ENCODE measurements at places on chromosomes 5 and 9. TPM values are rescaled to one million over a fixed set of nuclear protein-coding genes. Genes with fewer than 3 reads are reported as not detected.
A peak's percentile ranks its signal among the peaks of the same experiment; 100 is the strongest.

GRCh38 chr5:154506049-154506715, 28.2 kb upstream of the HAND1 start:
- no peak for DNase-seq
- H3K27ac ChIP-seq: no peak overlapping the region
- H3K4me1 ChIP-seq: no peaks in the 10 kb centered on the region
- H3K4me3 ChIP-seq: no peak overlapping the region

DNA sequence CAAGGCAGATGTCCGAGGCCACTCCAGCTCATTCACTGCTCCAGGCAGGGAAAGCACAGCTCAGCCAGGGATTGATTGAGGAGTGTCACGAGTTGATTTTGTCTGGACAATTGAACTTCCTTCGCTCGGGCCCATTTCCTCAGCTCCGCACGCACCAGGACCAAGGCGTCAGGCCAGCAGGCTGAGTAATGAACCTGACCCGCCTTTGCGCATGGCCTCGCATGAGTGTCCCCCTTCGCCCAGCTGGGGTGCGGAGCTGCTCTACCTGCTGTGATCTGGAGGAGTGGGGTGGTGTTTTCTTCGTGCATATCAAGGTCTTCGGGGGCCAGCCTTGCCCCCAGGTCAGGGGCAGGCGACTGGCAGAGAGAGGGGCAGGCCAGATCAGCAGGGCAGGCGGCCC, 44.0 kb downstream of the VAV2 start:
- H3K27ac ChIP-seq: no peak overlapping the region
- H3K27me3 ChIP-seq: no peaks in the 10 kb centered on the region
- no peaks in the 10 kb centered on the region for H3K36me3 ChIP-seq
- no peak for DNase-seq

GRCh38 chr5:137847687-137848086, 20.0 kb upstream of the MYOT start:
- H3K36me3 ChIP-seq: no peaks in the 10 kb centered on the region
- DNase-seq: no peak
- no peak overlapping the region for H3K4me3 ChIP-seq
- H3K27me3 ChIP-seq: no peaks in the 10 kb centered on the region
- no peaks in the 10 kb centered on the region for H3K4me1 ChIP-seq

- no peak overlapping the region for H3K27ac ChIP-seq
- no peak for DNase-seq
- H3K4me3 ChIP-seq: no peak overlapping the region
- no peaks in the 10 kb centered on the region for H3K27me3 ChIP-seq
- H3K36me3 ChIP-seq: no peaks in the 10 kb centered on the region
These were observed 130.4 kb downstream of the OLFM1 start for GRCh38 chr9:135217836-135218235.

DNA sequence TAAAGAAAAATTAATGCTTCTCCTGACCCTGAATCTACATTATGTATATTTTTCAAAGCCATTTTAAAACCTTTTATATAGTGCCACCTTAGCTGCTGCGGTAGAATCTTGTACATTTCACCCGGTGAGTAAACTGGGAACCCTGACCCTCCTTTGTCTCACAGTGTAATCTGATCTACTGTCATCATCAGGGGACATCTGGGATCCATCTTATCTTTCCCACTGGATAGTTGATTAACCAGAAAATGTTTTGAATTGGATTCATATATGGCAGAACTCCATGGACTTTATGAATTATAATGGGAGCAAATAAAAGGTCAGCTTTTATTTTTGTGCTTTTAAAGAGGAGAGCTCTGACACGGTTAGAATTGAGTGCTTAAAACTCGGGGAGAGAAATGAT, 95.0 kb downstream of the ADAMTSL1 start:
- no peaks in the 10 kb centered on the region for H3K36me3 ChIP-seq
- no peak for DNase-seq
- no peak overlapping the region for H3K4me3 ChIP-seq
- H3K27me3 ChIP-seq: no peaks in the 10 kb centered on the region

DNA sequence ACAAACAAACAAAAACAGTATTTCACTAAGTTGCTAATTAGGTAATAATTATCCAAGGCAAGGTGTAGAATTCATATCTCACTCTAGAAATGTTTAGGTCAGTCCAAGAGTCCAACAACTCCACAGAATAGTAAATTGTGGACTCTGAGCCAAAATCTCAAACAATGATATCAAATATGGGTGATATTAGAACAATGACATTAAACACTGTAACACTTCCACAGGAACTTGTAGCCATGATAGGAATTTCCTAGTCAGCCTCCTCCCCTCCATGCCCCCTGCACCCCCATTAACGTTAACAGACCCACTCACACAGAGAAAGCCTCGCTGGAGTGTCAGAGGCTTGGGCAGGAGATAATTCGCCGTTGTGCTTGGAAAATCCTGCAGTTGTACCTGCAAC, 305.0 kb upstream of the PIK3R1 start:
- no peak for DNase-seq
- H3K27me3 ChIP-seq: no peaks in the 10 kb centered on the region
- no peaks in the 10 kb centered on the region for H3K4me1 ChIP-seq
- H3K4me3 ChIP-seq: no peak overlapping the region
- H3K36me3 ChIP-seq: no peaks in the 10 kb centered on the region

GRCh38 chr5:133396814-133397213, 215.5 kb downstream of the FSTL4 start:
- H3K4me1 ChIP-seq: no peaks in the 10 kb centered on the region
- H3K27me3 ChIP-seq: no peaks in the 10 kb centered on the region
- H3K36me3 ChIP-seq: no peaks in the 10 kb centered on the region
- H3K27ac ChIP-seq: no peak overlapping the region
- no peak for DNase-seq

GRCh38 chr5:163978897-163979296, 473.5 kb downstream of the MAT2B start:
- H3K27me3 ChIP-seq: no peaks in the 10 kb centered on the region
- no peak for DNase-seq
- no peaks in the 10 kb centered on the region for H3K4me1 ChIP-seq
- H3K27ac ChIP-seq: no peak overlapping the region
- H3K4me3 ChIP-seq: no peak overlapping the region
- no peaks in the 10 kb centered on the region for H3K36me3 ChIP-seq

The MAST4 gene
- total RNA-seq: 50.1 TPM

DNA sequence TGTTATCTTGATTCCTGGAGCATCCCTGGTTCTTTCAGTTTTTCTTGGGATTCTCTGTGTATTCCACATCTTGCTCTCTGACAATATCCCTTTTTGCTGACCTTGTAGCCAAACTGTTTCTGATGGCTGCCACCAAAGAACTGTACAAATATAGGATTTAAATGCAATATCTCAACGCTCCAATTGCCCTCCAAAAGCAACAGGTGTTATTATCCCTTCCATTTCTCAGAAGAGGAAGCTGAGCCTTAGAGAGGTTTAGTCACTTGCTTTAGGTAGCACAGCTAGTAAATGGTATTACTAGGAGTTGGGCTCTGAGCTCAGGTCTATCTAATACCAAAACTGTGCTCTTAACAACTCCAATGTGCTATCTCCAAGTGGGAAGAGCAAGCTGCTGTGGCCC, 24.2 kb upstream of the HAND1 start:
- H3K27me3 ChIP-seq: no peaks in the 10 kb centered on the region
- no peak overlapping the region for H3K27ac ChIP-seq
- H3K36me3 ChIP-seq: no peaks in the 10 kb centered on the region
- no peak for DNase-seq
- no peaks in the 10 kb centered on the region for H3K4me1 ChIP-seq
- H3K4me3 ChIP-seq: no peak overlapping the region

The SLC6A7 gene
- 0.16 TPM for total RNA-seq

The CDK9 gene
- total RNA-seq: 63.9 TPM

DNA sequence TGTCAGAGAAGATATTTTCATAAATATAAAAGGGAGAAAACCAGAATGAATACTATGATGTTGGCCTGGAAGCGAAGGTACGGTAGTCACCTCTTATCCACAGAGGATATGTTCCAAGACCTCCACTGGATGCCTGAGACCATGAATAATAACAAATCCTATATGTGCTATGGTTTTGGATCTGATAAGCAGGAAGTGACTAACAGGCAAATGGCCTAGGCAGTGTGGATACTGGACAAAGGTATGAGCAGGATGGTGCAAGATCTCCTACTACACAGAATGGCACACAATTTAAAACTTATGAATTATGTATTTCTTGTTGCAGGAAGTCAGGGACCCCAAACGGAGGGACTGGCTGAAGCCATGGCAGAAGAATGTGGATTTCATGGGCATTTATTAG, 48.2 kb downstream of the ADAMTS12 start:
- no peaks in the 10 kb centered on the region for H3K27me3 ChIP-seq
- no peak for DNase-seq
- H3K36me3 ChIP-seq: no peaks in the 10 kb centered on the region
- H3K27ac ChIP-seq: no peak overlapping the region
- H3K4me1 ChIP-seq: no peaks in the 10 kb centered on the region

- H3K36me3 ChIP-seq: no peaks in the 10 kb centered on the region
- no peaks in the 10 kb centered on the region for H3K27me3 ChIP-seq
- no peak overlapping the region for H3K27ac ChIP-seq
- H3K4me3 ChIP-seq: no peak overlapping the region
- no peak for DNase-seq
These were observed 642.0 kb downstream of the KIF4B start for GRCh38 chr5:155655569-155655968.

GRCh38 chr5:136199408-136199807, 6.4 kb upstream of the SMIM32 start:
- DNase-seq: no peak
- H3K4me1 ChIP-seq: no peaks in the 10 kb centered on the region
- H3K4me3 ChIP-seq: no peak overlapping the region
- H3K36me3 ChIP-seq: no peaks in the 10 kb centered on the region
- no peaks in the 10 kb centered on the region for H3K27me3 ChIP-seq
- no peak overlapping the region for H3K27ac ChIP-seq

The ITGA2 gene
- 33.7 TPM for total RNA-seq

DNA sequence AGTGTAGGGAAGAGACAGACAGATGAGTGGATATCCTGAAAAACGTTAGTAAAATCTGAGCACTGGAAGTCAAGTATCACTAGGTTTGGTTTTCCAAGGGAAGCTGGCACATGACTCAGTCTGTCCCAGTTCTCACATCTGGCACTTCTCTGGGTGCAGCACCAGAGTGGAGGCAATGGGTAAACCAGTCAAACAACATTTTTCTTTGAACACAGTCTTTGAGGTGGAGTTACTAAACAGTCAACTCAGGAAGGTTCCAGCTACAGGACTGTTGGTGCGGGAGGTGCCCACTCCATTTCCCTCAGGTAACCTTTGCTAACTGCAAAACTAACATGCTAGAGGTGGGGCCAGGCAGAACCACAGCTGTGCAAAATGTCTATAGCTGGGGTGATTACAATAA, 301.4 kb upstream of the RFX3 start:
- no peak overlapping the region for H3K4me3 ChIP-seq
- peak overlapping the region; percentile 39 for H3K27ac ChIP-seq
- H3K27me3 ChIP-seq: no peaks in the 10 kb centered on the region
- H3K4me1 ChIP-seq: no peaks in the 10 kb centered on the region
- H3K36me3 ChIP-seq: no peaks in the 10 kb centered on the region
- DNase-seq: peak; percentile 62

- H3K4me1 ChIP-seq: no peaks in the 10 kb centered on the region
- no peaks in the 10 kb centered on the region for H3K36me3 ChIP-seq
These were observed 41.5 kb downstream of the WNK2 start for GRCh38 chr9:93225417-93225816.

The GPR151 gene
- not detected for total RNA-seq

- H3K4me1 ChIP-seq: no peaks in the 10 kb centered on the region
- H3K27me3 ChIP-seq: no peaks in the 10 kb centered on the region
- no peak overlapping the region for H3K4me3 ChIP-seq
- no peaks in the 10 kb centered on the region for H3K36me3 ChIP-seq
These were observed 22.6 kb downstream of the PIP5K1B start for GRCh38 chr9:68727636-68728035.

DNA sequence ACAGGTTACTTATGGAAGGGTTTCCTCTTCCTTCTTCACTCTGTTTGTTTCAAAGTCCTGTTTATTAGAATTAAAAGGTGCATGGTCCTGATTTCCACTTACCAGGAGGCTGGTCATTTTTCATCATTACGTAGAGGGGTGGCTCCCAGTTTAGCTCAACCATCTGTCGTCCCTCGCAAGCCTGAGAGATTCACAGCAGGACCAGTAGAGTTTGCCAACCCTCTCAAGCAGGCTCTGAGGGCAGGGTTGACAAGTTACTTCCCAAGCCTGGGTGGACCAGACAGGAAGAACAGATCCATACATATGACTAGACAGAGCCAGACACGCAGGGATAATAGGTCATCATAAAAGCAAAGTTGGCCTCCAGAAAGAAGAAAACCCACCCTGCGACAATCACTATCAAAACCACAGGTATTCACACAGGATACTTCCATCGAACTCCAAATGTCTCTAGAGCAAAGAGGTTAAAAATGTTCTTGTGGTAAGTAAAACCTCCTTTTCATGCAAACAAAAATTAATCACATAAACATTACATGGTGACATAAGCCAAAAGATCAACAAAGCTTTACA, 151.9 kb downstream of the ELAVL2 start:
- no peaks in the 10 kb centered on the region for H3K27me3 ChIP-seq
- no peaks in the 10 kb centered on the region for H3K36me3 ChIP-seq
- no peak for DNase-seq
- H3K4me1 ChIP-seq: no peaks in the 10 kb centered on the region

GRCh38 chr5:39093352-39093751, 19.2 kb upstream of the RICTOR start:
- no peaks in the 10 kb centered on the region for H3K27me3 ChIP-seq
- no peaks in the 10 kb centered on the region for H3K4me1 ChIP-seq

DNA sequence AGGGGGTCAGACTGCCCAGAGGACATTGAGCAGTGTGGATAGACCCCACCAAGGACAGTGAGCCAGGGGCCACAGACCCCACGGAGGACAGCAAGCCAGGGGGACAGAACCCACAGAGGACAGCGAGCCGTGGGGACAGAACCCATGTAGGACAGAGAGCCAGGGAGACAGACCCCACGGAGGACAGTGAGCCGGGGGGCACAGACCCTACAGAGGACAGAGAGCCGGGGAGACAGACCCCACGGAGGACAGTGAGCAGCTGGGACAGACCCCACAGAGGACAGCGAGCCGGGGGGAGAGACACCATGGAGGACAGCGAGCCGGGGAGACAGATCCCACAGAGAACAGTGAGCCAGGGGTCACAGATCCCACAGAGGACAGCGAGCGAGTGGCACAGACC, 3.4 kb upstream of the ZDHHC11 start:
- no peak overlapping the region for H3K27ac ChIP-seq
- H3K4me1 ChIP-seq: no peaks in the 10 kb centered on the region
- no peak overlapping the region for H3K4me3 ChIP-seq
- no peaks in the 10 kb centered on the region for H3K36me3 ChIP-seq
- no peaks in the 10 kb centered on the region for H3K27me3 ChIP-seq

The MAMDC2 gene
- 17.0 TPM for total RNA-seq

DNA sequence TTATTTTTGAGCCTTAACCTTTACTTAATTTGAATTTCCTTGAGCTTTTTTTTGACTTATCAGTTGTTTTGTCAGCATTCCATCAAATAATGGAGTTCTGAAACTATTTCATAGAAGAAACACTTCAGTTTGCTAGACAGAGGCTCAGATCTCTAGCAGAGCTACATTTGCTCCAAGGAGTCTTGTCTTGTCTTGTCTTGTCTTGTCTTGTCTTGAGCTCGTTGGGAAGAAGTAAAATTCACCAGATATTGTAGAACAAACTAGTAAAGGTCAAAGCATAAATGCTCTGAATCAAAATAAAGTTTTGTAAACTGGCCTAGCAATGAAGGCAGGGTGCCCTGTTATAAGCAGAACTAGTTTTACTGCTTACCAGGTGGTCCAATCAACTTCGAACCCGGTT, 33.5 kb downstream of the RAB24 start:
- H3K36me3 ChIP-seq: peaks cover 10% of the 10 kb centered on the region
- H3K4me3 ChIP-seq: no peak overlapping the region
- no peaks in the 10 kb centered on the region for H3K27me3 ChIP-seq

The SPATA31C2 gene
- not detected for total RNA-seq

The IFNA5 gene
- 0.32 TPM for total RNA-seq

The NIM1K gene
- 0.48 TPM for total RNA-seq

- no peak for DNase-seq
- H3K27ac ChIP-seq: no peak overlapping the region
- no peaks in the 10 kb centered on the region for H3K36me3 ChIP-seq
- H3K27me3 ChIP-seq: no peaks in the 10 kb centered on the region
These were observed 2.5 kb upstream of the FGF1 start for GRCh38 chr5:142688281-142688989.
